ENCODE measurements at places on chromosomes 6 and 20. TPM values are rescaled to one million over a fixed set of nuclear protein-coding genes. Genes with fewer than 3 reads are reported as not detected.

Gene TRPC4AP
- 49.6 TPM for total RNA-seq

Gene PNPLA1
- not detected for total RNA-seq

Gene MAS1
- under 0.01 TPM for total RNA-seq

Gene SYNDIG1
- total RNA-seq, result 2.6 TPM

Gene ZC3H12D
- total RNA-seq, result 1.0 TPM

All from skeletal muscle tissue (tissue), 5 donors.